Left lung (tissue), 14 donors: ENCODE measurements at places on chromosomes 2 and 18. TPM values are rescaled to one million over a fixed set of nuclear protein-coding genes. Genes with fewer than 3 reads are reported as not detected.

DNA sequence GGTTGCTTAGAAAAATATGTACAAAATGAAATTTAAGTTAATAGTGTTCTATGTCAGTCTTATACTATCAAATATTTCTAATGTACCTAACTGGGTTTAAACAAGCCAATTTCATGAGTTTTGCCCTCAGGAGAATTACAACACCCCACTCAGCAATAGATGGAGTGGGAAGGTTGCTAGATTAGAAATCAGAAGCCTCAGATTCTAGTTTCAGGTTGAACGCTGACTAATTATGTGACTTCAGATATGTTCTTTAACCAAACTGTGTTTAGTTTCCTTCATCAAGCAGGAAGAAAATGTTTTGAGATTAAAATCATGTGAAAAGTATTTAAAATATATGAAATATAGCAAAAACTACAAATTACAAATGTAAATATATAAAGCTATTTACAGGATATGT, 133.8 kb upstream of the KCNH7 start:
- H3K36me3 ChIP-seq, result no peaks in the 10 kb centered on the region
- no peaks in the 10 kb centered on the region for H3K27me3 ChIP-seq
- H3K4me1 ChIP-seq, result no peaks in the 10 kb centered on the region
- DNase-seq, result no peak
- H3K4me3 ChIP-seq, result no peak overlapping the region
- no peak overlapping the region for H3K27ac ChIP-seq

DNA sequence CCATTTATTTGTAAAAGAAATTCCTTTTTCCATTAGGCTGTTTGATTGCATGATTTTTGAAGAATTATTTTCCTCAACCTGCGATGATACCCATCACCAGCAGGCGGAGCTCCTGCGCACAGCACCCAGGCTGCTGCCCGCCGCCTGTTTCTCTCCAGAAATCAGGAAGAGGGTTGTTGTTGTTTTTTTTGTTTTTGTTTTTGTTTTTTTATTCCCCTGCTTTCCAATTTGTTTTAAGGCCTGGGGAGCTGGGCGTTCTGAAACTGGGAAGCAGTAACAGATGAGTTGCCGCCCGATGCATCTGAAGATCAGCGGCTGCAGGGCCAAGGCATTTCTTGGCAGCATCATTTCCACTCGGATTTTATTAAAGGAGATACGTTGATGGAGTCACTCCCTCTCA, 132.1 kb downstream of the MBP start:
- H3K36me3 ChIP-seq, result no peaks in the 10 kb centered on the region
- peak; percentile 90 for DNase-seq
- H3K4me3 ChIP-seq, result no peak overlapping the region

DNA sequence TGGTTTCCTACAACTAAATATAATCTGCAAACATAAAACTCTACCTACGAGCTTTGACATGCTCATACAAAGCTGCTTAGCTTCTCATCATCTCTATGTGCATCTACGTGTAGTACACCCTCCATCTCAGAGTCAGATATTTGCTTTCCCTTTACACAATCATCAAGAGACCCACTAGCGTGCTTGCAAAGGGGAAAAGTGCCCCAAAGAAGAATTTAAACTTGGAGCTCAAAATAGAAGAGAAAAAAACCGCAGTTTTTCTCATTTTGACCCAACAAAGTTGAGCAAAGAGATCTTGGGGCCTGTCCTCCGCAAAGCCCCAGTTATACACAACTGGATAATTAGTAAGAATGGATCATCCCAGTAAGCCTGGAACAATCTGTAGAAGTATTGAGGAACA, 104.1 kb downstream of the PAX3 start:
- no peaks in the 10 kb centered on the region for H3K27me3 ChIP-seq
- H3K4me3 ChIP-seq, result no peak overlapping the region
- no peak overlapping the region for H3K27ac ChIP-seq
- no peak for DNase-seq
- no peaks in the 10 kb centered on the region for H3K4me1 ChIP-seq

GRCh38 chr2:28088970-28089369, 198.4 kb downstream of the BABAM2 start:
- H3K4me1 ChIP-seq, result no peaks in the 10 kb centered on the region
- H3K27ac ChIP-seq, result no peak overlapping the region
- H3K4me3 ChIP-seq, result no peak overlapping the region

DNA sequence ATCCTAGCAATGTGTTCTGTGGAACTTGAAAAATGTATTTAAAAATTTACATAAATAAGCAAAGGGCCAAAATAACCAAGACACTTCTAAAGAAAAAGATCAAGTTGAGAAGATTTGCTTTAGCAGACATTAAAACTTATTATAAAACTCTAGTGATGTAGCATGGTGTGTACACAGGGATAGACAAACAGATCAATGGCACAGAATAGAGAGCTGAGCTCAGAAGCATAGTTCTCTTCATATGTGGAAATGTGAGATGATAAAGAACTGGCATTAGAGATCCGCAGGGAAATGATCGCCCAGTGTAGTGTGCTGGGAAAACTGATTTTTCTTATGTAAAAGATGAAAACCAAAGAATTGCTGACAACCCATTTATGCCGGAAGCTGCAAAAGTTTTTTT, 39.4 kb downstream of the SERPINB8 start:
- no peak for DNase-seq
- H3K27me3 ChIP-seq, result no peaks in the 10 kb centered on the region
- no peaks in the 10 kb centered on the region for H3K36me3 ChIP-seq
- no peak overlapping the region for H3K27ac ChIP-seq
- no peak overlapping the region for H3K4me3 ChIP-seq

GRCh38 chr18:58359218-58359617, 269.7 kb downstream of the ALPK2 start:
- no peaks in the 10 kb centered on the region for H3K27me3 ChIP-seq
- DNase-seq, result no peak
- peaks cover 12% of the 10 kb centered on the region for H3K36me3 ChIP-seq
- no peak overlapping the region for H3K27ac ChIP-seq
- H3K4me3 ChIP-seq, result no peak overlapping the region

DNA sequence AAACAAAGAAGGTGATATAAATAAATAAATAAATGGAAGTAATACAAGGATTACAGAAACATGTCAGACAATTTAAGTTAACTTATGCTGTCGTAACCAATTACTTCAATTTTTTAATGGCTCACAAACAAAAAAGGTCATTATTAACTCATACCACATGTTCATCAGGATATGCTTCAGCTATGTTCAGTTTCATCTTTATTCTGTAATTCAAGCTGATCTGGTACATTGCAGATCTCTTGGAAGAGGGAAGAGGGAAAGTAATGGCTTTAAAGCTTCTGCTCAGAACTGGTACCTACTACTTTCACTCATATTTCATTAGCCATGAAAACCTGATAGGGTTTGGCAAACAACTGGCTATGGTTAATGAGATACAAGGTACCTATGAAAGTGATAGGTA, 67.6 kb upstream of the ERBB4 start:
- no peaks in the 10 kb centered on the region for H3K36me3 ChIP-seq
- DNase-seq, result no peak
- no peaks in the 10 kb centered on the region for H3K4me1 ChIP-seq
- H3K27ac ChIP-seq, result no peak overlapping the region
- no peaks in the 10 kb centered on the region for H3K27me3 ChIP-seq

- peak; percentile 38 for DNase-seq
- no peaks in the 10 kb centered on the region for H3K27me3 ChIP-seq
- no peaks in the 10 kb centered on the region for H3K36me3 ChIP-seq
- no peak overlapping the region for H3K27ac ChIP-seq
- H3K4me3 ChIP-seq, result peak overlapping the region; percentile 33
Measured at GRCh38 chr18:23619388-23619881, 33.1 kb upstream of the NPC1 start.

DNA sequence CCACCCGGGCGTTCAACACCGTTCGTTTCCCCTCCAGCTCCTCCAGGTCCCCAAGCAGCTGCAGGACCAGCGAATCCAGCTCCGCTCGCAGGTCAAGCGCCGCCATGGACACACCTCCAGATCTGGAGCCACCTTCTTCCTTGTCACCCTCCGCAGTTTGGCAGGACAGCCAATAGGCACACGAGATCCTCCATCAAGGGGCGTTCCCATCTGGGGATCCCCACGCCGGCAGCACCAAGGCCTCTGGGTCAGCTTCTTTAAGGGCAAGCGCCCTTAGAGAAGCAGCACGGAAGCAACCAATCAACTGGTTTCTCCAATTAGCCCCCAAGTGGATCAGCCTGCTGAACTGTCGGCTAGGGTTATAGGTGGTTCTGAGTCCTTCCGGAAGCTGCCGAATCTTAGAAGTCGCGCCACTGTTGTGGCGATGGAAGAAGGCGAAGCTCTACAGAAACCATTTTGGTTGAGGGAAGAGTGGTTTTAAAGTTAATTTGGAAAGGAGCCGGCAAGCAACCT, 621 bp upstream of the IMP4 start:
- DNase-seq, result peak; percentile 93
- H3K27ac ChIP-seq, result peak overlapping the region; percentile 93
- peak overlapping the region; percentile 81 for H3K4me3 ChIP-seq
- no peaks in the 10 kb centered on the region for H3K36me3 ChIP-seq
- peaks cover 11% of the 10 kb centered on the region for H3K4me1 ChIP-seq

GRCh38 chr2:238362626-238363025, 42.3 kb downstream of the TRAF3IP1 start:
- no peaks in the 10 kb centered on the region for H3K36me3 ChIP-seq
- H3K4me1 ChIP-seq, result no peaks in the 10 kb centered on the region
- no peak overlapping the region for H3K4me3 ChIP-seq
- H3K27ac ChIP-seq, result no peak overlapping the region
- H3K27me3 ChIP-seq, result no peaks in the 10 kb centered on the region
- DNase-seq, result no peak

GRCh38 chr2:178870703-178871102, 63.5 kb upstream of the TTN start:
- no peak overlapping the region for H3K4me3 ChIP-seq
- H3K4me1 ChIP-seq, result no peaks in the 10 kb centered on the region
- H3K27me3 ChIP-seq, result no peaks in the 10 kb centered on the region

GRCh38 chr2:8525582-8526402, 156.1 kb upstream of the ID2 start:
- DNase-seq, result peak; percentile 93
- H3K36me3 ChIP-seq, result no peaks in the 10 kb centered on the region
- no peak overlapping the region for H3K4me3 ChIP-seq
- no peaks in the 10 kb centered on the region for H3K27me3 ChIP-seq
- H3K4me1 ChIP-seq, result peaks cover 36% of the 10 kb centered on the region

GRCh38 chr2:208552943-208553342, 146.4 kb downstream of the PTH2R start:
- no peaks in the 10 kb centered on the region for H3K36me3 ChIP-seq
- H3K4me3 ChIP-seq, result no peak overlapping the region
- no peak overlapping the region for H3K27ac ChIP-seq

DNA sequence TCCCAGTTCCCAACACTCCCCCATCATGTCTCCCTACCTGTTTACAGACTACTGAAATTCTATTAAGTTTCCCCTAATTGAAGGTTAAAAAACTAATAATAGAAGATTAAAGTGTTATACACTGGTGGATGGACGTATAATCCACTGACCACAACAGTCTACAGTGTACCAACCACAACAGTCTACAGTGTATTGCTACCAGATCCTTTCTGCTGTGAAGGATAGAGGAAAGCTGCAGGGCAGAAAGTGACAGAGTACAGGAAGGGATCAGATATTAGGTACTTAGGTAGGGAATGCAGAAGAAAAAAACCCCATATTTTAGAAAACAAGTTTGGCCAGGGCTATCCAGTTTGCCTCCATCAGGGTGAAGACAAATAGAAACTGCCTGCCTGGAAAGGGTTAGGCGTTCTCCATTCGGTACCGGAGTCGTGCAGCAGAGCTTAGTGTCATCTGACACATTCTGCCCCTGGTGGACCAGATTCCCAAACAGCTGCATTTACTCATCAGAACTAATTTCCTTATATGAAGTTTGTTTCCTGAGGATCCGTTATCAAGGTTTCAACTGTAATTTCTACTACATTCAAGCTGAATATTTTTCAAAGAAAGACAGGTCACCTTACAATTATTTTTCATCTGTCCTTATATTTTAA, 49.9 kb downstream of the KLF7 start:
- H3K4me1 ChIP-seq, result peaks cover 16% of the 10 kb centered on the region
- peak; percentile 27 for DNase-seq
- H3K36me3 ChIP-seq, result peaks cover 15% of the 10 kb centered on the region

DNA sequence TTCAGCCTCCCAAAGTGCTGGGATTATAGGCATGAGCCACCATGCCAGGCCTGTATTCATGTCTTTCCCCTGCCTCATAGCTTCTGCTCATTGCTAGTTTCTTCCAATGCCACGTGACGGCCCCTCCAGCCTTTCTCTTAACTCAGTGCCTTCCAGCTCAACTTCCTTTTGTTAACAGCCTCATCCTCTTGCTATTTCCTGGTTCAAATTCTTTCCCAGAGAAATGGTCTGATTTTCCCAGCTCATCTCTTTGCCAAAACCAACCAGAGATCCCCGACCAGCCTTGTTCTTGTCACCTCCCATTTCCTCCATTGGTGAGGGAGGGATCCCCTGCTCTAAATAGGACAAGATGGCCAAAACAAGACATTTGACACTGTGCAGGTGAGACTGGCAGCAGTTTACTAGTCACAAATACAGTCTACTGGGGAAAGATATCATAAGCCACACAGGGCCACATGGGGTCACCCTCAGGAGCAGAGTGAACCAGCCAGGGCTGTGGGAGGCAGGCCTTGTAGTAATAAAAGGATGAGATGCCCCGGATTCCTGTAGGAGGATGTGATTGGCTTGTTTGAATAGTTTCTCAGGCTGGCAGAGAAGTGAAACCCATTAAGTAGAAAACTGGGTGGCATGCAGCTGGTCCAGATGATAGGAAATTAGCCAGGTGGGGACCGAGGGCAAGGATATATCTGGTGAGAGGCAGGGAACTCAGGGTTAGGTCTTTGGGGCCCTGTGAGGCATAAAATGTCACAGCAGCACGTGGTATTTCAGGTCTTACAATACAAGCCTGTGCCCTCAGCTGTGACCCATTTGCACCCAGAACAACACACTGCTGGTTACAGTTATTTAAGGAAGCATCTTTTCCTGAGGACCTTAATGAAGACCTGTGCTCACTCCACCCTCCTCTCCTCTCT, 6.4 kb downstream of the CD207 start:
- no peak overlapping the region for H3K4me3 ChIP-seq
- no peaks in the 10 kb centered on the region for H3K36me3 ChIP-seq
- no peak for DNase-seq
- H3K4me1 ChIP-seq, result peaks cover 10% of the 10 kb centered on the region

DNA sequence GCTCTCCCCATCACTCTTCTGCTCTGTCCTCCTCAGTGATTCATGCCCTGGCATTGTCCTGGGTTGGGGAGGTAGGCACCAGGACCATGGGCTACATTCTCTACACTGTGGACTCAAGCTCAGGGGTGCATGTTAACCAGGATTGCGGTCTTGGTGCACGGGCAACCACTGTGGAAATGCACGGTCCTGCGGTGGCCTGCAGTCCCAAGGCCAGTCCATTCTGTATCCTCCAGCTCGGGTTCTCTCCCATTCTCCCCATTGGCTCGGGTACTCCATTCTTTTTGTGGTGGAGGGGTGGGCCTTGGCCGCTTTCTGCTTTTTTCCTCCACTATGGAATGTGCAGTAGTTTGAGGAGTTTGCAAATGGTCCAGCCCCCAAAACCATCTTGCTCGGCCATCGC, 215.0 kb upstream of the MYT1L start:
- H3K36me3 ChIP-seq, result no peaks in the 10 kb centered on the region
- no peaks in the 10 kb centered on the region for H3K27me3 ChIP-seq
- no peak overlapping the region for H3K27ac ChIP-seq
- no peak overlapping the region for H3K4me3 ChIP-seq

GRCh38 chr2:224272237-224272910, 129.5 kb downstream of the FAM124B start:
- H3K27ac ChIP-seq, result no peak overlapping the region

The SPATA3 gene
- total RNA-seq, result not detected

The ALPG gene
- total RNA-seq, result 0.16 TPM

The FRZB gene
- total RNA-seq, result 0.76 TPM

The PSMA8 gene
- total RNA-seq, result 0.15 TPM

The LYPD6 gene
- 0.64 TPM for total RNA-seq

The FKBP1B gene
- total RNA-seq, result 9.6 TPM

The TMEFF2 gene
- not detected for total RNA-seq
